Hindlimb muscle (tissue), 1 donor: ENCODE measurements at places on chromosomes 7 and 10.

DNA sequence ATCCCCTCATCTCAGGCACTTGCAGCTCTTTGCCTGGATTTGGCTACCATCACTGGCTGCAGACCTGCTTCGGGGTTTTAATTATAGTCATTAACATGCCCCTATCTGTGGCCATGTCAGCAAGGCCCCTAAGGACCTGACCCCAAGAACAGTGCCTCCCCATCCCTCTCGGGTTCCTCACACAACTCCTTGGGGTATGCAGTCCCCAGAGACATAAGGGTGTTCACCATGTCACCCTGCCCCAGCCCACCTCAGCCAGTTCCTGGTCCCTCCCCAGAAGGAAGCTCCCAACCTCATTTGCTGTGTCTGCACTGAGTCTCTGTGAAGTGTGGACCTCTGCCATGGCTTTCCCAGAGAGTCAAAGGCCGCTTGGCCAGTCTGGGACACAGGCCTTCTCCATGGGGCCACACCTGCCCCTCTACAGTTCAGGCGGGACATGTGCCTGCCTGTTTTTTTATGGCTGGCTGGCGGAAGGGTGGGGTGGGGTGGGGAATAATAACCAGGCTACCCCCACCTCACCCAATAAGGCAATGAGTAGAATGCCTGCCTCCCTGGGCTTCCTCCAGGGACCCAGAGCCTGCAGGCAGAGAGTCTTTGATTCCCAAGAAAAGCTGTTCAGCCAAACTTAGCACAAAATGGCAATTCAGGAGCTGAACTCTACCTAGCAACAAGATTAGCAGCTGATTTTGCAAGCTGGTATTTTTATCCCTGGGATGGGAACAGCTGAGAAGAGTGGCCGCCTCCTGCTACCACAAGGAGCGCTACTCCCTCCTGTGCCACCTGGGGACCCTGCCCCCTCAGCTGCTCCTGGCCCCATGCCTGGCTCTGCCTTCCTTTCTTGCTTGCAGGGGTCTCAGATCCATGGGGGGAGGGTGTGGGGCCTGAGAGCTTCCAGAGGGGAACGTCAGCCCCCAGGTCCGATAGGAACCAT, 23.7 kb upstream of the CAMK2B start:
- no peak for DNase-seq

- DNase-seq, result no peak
Observed at GRCh38 chr10:133251388-133252222, 13.9 kb downstream of the VENTX start.

- no peak for DNase-seq
Observed at GRCh38 chr10:1548596-1548995, 188.7 kb downstream of the ADARB2 start.

GRCh38 chr7:53446170-53446569, 410.7 kb downstream of the POM121L12 start:
- no peak for DNase-seq

- DNase-seq, result peak; percentile 55
Observed at GRCh38 chr7:99997545-99998137, 17.8 kb upstream of the ZKSCAN1 start.

GRCh38 chr10:63760034-63760707, 239.0 kb downstream of the REEP3 start:
- DNase-seq, result peak; percentile 69

GRCh38 chr10:30160271-30160982, 101.0 kb upstream of the JCAD start:
- DNase-seq, result no peak

- DNase-seq, result no peak
Observed at GRCh38 chr10:50280049-50280841, 28.9 kb upstream of the ASAH2 start.

- DNase-seq, result no peak
Observed at GRCh38 chr7:103445228-103446048, 569 bp downstream of the SLC26A5 start.

DNA sequence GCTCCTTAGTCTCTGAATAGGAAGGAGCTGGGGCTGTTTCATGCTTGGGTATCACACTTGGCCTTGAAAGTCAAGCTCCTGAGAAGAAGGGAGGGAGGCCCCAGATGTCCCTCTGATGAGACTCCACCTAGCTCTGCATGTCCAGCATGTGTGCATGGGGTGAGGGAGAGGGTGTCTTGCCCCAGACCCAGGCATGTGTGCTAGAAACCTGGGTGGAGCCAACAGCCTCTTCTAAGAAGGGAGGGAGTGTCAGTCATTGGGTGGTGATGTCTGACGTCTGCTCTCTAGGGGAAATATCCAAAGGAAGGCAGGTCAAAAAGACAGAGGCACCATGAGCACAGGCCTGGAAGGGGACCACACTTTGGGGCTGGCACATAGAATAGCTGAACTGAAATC, 159.0 kb downstream of the CDH23 start:
- no peak for DNase-seq

DNA sequence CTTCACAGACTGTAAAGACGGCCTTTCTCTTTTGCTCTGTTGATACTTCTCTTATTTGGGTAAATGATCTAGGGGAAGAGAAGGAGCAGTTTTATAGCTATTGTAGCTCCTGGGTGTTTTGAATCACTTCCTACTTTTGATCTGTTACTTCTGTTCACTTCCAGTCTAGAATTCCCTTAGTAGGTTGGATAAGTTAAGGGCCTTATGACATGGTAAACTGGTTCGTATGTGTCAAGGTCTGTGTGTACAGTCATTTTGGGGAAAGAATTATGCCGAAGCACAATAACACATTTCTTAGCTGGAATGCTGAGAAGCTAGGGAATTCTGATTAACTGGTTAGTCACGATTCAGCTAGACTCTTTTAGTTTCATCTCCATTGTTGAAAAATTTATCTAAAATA, 8.1 kb downstream of the DENND10 start:
- no peak for DNase-seq

DNA sequence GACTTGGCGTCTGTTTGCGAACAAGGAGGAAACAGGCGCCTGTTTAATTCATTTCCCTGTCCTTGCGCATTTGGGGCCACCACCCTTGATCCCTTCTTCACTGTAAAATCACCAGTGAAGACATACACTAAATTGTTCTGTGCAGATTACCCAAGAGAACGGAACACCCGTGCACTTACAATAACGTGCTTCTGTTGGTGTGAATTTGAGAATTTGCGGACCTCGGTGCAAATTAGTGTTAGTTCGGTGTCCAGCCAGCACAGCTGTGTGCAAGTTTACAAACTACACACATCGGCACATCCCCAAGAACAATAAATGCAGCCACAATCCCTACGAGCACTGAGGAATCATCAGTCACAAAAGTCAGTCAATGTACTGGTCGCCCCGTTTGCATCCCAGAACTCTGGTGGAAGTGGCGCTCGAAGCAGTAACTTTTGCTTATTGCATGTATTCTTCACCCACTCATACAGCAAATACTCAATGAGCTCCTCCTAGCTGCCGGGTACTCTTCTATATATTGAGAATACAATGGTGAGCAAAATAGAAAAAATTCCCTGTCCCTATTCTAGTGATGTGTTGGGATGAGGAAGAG, 786 bp upstream of the CNOT4 start:
- peak; percentile 29 for DNase-seq

DNA sequence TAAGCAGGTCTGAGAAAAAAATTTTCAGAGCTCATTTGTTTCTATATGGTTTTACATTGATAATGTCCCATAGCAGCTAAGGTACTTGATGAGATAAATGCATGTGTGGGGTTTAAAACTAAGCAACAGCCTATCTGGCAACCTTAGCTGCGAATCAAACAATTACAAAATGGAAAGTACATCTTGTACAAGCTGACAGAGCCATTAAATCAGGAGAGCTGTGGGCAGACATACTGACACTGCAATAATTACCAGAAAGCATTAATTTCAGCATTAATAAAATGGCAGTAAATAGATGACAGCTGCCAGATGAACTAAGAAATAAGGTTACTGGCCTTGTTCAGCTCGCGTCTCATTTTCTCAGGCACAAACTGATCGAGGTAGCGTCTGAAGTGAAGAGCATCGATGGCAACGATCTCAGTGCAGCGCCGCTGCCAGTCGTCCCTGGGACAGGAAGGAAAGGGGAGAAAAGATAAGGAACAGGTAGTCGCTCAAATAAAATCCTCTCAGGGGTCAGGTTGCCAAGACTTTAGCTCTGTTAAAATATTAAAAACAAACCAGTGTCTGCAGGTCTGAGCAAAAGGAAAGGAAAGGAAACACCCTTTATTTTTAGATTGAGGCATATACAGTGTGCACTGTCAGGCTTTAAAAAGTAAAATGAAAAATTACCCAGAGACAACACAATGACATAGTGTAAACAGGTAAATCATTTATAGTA, 79.7 kb upstream of the OGDHL start:
- DNase-seq, result no peak

DNA sequence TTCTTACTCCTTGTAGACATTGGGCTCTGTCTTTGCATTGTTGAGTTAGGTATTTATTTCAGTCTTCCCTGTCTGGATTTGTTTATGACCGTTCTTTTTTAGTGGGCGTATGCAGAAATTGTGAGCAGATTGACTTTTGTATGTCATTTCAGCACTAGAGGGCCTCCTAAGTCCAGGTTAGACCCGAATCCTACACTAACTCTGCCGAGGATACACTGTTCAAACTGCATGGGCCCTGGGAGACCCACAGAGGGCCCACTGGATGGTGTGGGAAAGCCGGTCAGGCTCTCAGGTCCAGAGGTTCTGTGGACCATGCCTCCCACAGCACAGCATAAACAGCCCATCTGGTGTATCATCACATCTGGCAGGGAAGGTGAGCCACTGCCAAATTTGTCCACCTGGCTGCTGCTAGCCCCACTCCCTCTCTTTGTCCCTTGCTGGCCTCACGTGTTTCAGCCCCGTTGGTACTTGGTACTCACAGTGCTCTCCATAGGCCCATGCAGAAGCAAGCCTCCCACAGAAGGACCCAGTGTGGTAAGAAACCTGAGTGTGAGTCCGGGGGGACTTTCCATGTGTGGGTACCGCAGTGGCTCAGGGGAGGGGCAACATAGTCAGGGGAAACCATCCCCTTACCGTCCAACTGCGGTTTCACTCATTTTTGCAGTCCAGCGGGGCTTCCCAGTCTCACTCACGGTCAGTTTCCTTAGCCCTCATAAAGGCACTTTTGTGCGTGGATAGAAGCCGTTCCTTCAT, 112.8 kb downstream of the APBB1IP start:
- no peak for DNase-seq

GRCh38 chr7:2376351-2377154, 21.9 kb downstream of the EIF3B start:
- DNase-seq, result no peak

GRCh38 chr10:43816351-43817321, 168.0 kb upstream of the ZNF32 start:
- peak; percentile 74 for DNase-seq

GRCh38 chr10:50988792-50989191, 85.5 kb upstream of the PRKG1 start:
- DNase-seq, result no peak

GRCh38 chr7:100691676-100692577, 2.1 kb downstream of the GIGYF1 start:
- peak; percentile 75 for DNase-seq

- no peak for DNase-seq
Observed at GRCh38 chr10:129108378-129108777, 358.7 kb upstream of the MGMT start.

- DNase-seq, result no peak
Observed at GRCh38 chr7:155201325-155202087, 96.2 kb upstream of the INSIG1 start.

DNA sequence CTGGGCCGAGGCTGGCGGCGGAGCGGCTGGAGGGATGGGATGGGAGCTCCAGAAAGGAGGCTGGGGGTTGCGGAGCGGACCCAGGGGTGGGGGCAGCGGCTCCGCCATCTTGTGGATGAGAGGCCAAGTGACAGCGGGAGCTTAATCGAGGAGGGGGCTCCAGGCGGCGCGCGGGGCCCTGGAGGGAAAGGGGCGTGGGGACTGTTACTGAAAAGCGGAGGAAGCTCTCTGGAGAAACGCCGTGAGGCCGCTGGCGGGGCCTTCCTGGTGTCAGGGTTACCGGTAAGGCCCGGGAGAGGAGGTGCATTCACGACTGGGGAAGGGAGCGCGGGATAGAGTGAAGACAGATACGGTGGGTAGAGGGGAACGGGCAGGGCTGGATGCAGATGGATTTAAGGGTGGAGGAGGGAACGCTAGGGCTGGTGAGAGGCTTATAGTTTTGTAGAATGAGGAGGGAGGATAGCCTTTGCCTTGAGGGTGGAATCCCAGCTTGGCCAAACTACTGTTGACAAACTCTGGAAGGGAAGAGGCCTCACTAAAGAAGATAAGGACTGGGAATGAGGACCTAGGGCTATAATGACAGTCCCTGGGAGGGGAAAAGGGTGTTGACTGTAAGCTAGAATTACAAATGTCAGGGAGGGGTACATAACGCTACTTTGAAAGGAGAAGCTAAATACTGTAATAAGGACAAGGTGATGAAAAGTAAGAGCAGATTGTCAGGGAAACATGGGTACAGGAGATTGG, 535 bp downstream of the BTRC start:
- peak; percentile 50 for DNase-seq

GRCh38 chr10:7161484-7162250, 249.2 kb downstream of the SFMBT2 start:
- peak; percentile 36 for DNase-seq

GRCh38 chr10:111151595-111152307, 74.9 kb downstream of the ADRA2A start:
- DNase-seq, result no peak

- DNase-seq, result no peak
Observed at GRCh38 chr7:55055479-55055878, 36.7 kb downstream of the EGFR start.

DNA sequence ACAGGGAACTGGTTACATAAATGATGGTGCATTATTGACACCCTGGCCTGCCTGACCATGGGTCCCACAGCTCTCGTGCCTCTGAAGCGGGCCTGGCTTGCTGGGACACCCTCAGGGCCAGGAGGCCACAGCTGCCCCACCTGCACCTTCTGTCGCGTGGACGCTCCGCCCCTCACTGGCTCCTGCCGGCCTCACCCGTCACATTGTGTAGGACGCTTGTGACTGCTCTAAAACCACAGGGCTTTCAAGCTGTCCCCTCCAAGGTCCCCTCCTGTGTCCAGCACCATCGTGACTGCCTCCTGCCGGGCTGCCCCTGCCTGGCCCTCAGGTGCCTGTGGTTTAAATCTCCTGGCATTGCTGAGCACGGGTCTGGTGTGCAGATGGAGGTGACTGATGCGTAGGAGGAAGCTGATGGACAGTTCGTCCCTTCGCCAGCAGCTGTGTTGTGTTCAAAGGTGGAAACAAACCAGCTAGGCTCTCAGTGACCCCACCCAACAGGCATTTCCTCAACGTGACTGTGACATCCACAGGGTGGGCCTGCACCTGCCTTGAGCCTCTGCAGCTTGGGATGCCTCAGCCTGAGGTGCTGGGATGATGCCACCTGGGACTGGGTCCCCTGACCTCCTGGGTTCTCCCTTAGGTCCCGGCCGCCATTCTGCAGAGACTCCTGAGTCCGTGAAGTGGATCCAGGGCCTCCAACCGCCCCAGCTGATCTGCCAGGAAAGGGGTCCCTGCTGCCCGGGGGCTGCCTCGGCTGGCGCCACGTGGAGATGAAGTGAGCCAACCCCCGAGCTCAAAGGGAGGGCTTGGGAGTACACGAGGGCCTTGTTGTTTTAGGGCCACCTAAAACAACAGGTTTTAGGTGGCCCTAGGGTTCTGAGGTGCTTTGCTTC, 148.5 kb downstream of the WDR37 start:
- DNase-seq, result no peak
